Osteoblast (primary cell): ENCODE measurements at places on chromosomes 7 and 10. TPM values are rescaled to one million over a fixed set of nuclear protein-coding genes. Genes with fewer than 3 reads are reported as not detected.

The CFAP70 gene
- 1.1 and 1.2 TPM in 2 replicates for total RNA-seq

DNA sequence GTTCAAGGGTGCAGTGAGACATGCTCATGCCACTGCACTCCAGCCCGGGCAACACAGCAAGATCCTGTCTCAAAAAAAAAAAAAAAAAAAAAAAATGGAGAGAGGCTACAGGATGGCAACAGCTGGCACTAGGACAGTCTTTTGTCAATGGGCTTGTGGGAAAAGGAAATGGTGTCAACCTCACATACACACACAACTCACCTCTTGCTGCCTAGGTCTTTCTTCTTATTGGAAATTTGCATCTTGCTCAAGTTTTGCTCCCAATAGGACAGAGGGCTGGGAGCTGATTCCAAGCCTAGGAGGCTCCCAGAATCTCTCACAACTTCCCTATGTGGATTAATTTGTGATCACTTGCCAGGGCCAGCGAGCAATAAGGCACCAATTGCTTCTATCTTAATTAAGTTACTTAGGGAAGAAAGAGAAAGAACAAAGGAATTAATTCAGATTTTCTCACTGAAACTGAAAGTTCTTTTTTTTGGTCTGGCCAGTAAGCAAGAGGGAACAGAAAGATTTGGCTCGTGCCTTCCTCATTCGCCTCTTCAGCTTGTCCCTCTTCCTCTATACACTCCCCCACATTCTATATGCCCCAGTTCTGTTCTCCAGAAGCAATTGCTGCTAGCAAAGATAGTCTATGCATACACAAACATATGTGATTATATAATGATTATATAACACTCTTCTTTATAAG, 33.8 kb downstream of the MAP3K8 start:
- DNase-seq = peak; percentile 13

- DNase-seq = no peak
Measured at GRCh38 chr7:56081626-56082340, 11.0 kb downstream of the PHKG1 start.

The MMRN2 gene
- total RNA-seq = 1.1 and 3.5 TPM in 2 replicates

The TSPAN33 gene
- under 0.01 and 0.36 TPM in 2 replicates for total RNA-seq

The LRRC18 gene
- not detected in 2 replicates for total RNA-seq

- DNase-seq = no peak
Measured at GRCh38 chr7:108367946-108368345, 88.3 kb downstream of the NRCAM start.

- DNase-seq = no peak
Measured at GRCh38 chr10:124477614-124478363, 16.2 kb downstream of the LHPP start.

The AZGP1 gene
- not detected in 2 replicates for total RNA-seq

- no peak for DNase-seq
Measured at GRCh38 chr7:30545791-30546555, 41.3 kb upstream of the GGCT start.

GRCh38 chr10:28256776-28257175, 46.1 kb downstream of the MPP7 start:
- DNase-seq = no peak

- DNase-seq = no peak
Measured at GRCh38 chr10:847868-848267, 83.6 kb downstream of the LARP4B start.

DNA sequence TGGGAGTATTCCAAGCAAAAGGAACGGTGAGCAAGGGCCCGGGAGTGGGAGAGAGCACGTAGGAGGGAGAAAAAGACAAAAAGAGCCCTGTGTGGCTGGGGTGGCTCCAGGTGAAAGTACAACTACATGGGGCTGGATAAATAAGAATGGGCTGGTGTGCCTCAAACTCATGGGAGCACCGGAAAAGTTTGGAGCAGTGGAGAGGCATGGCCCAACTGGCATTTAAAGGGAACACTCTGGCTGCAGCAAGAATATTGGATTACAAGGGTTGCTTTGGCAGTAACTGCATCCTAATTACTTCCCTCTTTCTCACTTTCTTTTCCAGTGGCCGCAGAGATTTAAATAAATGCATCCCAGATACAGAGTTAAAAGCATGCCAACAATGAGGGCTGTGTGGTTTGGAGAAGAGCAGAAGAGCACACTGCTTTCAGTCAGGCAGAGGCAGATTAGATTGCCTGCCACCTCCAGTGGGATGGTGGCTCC, 39.1 kb upstream of the HERPUD2 start:
- DNase-seq = no peak
